ENCODE measurements at places on chromosomes 1 and 21.

- no peak for DNase-seq
Observed at GRCh38 chr1:14740016-14740415, 141.5 kb downstream of the KAZN start.

- no peak for DNase-seq
Observed at GRCh38 chr1:25430967-25431881, 527 bp downstream of the MACO1 start.

DNA sequence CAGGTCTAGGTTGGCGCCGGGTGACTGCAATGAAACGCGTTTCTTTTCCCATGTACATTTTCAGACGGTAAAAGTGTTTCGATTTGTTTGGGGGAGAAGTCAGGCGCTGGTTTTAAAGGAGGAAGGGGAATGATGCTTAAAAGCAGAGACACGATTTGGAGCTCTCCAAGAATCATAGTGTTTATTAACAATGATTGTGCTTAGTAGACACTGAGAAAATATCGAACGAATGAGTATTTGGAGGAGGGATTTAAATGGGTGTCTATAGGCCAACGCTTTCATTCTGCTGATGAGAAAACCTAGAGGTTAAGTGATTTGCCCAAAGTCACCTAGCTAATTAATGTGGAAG lies 36.9 kb upstream of the JAK1 start:
- no peak for DNase-seq

GRCh38 chr1:7228252-7228961 lies 443.2 kb downstream of the CAMTA1 start:
- DNase-seq: no peak

GRCh38 chr1:107379826-107380225 lies 239.0 kb downstream of the NTNG1 start:
- no peak for DNase-seq

DNA sequence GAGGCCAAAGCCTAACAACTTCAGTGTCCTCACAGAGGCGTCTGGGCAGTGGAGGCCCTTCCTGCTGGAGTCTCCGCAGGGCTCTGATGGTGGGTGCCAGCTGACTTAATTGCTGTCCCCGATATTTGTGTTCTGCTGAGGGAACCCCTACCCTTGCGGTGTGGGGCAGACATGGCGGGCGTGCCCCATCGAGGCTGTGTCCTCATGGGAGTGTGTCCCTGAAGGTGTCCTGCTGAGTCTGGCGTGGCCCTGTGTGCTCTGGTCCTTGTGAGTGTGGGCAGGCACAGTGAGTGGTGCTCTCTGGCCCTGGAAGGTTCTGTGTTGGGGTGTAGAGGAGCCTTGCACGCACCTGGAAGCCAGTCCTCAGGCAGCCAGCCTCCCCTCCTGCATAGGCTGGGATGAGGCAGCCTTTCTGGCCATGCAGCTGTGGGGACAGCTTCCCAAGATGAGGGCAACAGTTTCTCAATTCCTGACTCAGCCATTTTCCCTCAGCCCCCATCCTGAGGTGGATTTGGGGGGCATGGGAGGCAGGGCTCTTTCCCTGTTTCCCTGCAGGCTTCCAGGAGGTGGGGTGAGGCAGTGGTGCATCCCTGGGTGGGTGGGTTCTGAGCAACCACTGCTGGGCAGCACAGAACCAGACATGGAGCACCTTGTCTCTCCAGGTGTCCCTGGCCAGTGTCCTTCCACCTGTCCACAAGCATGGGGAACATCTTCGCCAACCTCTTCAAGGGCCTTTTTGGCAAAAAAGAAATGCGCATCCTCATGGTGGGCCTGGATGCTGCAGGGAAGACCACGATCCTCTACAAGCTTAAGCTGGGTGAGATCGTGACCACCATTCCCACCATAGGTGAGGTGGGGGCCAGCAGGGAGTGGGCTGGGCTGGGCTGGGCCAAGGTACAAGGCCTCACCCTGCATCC lies 6.5 kb downstream of the C1orf35 start:
- no peak for DNase-seq

DNA sequence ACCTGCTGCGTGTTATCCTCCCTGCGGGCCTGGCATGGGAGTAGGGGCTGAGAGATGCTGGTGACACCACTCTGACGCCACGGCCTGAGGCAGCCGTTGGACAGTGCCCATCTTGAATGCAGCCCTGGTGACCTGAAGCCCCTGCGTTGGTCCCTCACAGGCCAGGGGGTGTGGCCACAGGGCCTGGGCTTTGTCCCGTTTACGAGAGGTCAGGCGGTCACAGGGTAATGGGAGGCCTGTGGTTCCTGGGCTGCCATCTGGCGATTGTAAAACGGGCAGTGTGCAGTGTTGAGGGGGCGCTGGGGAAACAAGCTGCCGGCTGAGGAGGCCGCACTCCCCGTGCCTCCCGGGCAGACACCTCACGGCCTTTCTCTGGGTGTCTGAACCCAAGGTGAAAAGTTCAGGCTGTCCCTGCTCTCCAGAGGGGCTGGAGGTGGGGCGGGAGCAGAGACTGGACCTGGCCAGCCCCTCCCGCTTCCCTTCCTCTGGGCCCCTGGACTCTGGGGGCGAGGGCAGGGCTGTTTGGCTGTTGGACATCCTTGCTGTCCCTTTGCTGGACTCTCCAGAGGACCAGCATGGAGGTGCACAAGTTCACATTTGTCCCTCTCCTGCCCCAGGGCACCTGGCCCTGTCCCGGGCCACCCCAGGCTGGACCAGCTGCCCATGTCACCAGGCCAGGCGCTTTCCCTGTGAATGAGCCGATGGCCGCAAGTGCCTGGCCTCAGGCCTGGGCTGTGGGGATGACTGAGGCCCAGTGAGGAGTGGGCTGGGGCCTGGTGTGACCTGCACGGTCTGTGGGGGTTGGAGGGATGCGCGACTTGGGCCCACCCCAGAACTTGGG lies 42.4 kb downstream of the SKI start:
- no peak for DNase-seq

- DNase-seq: no peak
Observed at GRCh38 chr1:119941392-119941791, 45.1 kb upstream of the ADAM30 start.

- DNase-seq: no peak
Observed at GRCh38 chr21:16534408-16535101, 804.8 kb downstream of the USP25 start.

Data from epithelial cell of prostate (primary cell).